ENCODE measurements at places on chromosomes 4 and X.

GRCh38 chr4:112231779-112232713 is at the start of gene AP1AR:
Gene AP1AR (plus strand): TSS chr4:112231787. CDS start chr4:112232092, 305 bp downstream.
- peak; percentile 79 for DNase-seq

DNA sequence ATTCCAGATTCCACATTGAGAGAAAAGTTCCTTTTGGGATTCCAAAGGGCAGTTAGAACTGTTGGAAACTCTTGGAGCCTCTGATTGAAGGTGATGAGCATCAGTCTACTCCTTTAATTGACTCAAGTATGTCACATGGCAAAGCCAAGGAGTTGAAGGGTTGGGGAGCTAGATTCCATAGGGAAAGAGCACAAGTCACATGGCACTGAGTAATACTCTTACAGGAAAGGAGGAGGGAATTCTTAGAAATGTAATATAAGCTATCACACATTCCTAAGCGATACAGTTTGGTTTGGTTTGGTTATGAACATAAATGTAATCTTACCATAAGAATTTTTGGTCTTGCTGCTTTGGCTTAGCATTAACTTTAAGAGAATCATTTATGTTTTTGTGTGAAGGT is 15.7 kb downstream of the SPCS3 start:
- DNase-seq, result no peak

- no peak for DNase-seq
Measured at GRCh38 chr4:140092094-140092851, 61.7 kb downstream of the MAML3 start.

GRCh38 chr4:73675623-73676022 is 55.4 kb upstream of the RASSF6 start:
- DNase-seq, result no peak
